Coronary artery (tissue), 2 donors: ENCODE measurements at places on chromosomes 11 and 22.

GRCh38 chr11:93100211-93100610 is 97.6 kb downstream of the SLC36A4 start:
- DNase-seq = no peak

DNA sequence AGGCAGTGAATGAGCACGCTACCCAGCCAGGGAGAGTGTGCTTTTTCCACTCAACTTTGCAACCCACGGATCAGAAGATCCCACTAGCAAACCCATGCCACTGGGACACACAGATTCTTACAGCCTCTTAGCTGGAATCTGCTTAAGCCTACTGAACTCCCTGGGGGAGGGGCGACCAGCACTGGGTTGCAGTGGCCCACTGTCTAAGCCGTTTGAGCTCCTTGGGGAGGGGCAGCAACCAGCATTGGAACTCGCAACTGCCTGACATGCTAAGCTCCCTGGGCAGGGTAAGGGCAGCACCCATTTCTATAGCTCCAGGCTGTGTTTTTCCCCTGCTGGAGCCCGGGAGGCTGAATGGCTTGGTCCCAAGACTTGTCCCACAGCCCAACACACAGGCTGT is 99.6 kb downstream of the FAM168A start:
- DNase-seq = no peak

- DNase-seq = no peak
These were observed 310.2 kb upstream of the ZC3H12C start for GRCh38 chr11:109783014-109783413.

- no peak for DNase-seq
These were observed 24.8 kb downstream of the RNF169 start for GRCh38 chr11:74773476-74773875.

GRCh38 chr11:125180413-125181305 is 16.1 kb downstream of the PKNOX2 start:
- DNase-seq = no peak

- DNase-seq = no peak
These were observed 201.8 kb upstream of the LARGE1 start for GRCh38 chr22:34122042-34122441.

DNA sequence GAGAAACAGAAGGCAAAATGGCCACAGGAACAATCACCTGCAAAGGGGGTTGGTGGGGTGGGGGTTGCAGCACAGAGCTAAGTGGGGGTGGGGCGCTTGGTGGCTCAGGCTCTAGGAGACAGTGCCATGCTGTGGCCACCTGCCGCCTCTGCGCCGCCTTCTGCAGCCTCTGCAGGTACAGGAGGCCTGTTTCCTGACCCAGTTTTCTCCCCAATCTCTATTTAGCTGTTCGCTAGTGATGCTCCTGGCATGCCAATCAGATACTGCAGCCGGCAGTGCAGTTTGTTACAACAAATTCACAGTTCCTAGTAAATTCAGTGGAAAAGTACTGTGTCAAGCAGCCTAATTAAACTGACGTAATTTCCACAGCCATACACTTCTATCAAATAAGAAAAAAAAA is 106.4 kb downstream of the SERGEF start:
- DNase-seq = no peak

- DNase-seq = peak; percentile 85
These were observed 122.6 kb upstream of the SORL1-AS1 start for GRCh38 chr11:121575250-121575962.

DNA sequence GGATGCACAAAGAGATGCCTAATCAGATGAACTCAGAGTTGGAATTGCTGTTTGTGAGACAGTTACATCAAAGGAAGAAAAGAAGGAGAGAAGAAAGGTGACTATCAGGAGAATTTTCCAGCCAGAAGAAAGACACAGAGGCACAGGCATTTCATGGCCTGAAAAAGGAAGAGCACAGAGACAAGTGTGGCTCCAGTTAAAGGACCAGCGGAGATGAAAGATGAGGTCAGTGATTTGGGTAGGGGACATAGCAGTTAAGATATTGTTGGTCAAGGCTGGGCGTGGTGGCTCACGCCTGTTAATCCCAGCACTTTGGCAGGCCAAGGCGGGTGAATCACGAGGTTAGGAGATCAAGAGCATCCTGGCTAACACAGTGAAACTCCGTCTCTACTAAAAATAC is 3.4 kb upstream of the ZNF280A start:
- DNase-seq = no peak

- DNase-seq = no peak
These were observed 150.8 kb upstream of the RAG2 start for GRCh38 chr11:36748836-36749235.

DNA sequence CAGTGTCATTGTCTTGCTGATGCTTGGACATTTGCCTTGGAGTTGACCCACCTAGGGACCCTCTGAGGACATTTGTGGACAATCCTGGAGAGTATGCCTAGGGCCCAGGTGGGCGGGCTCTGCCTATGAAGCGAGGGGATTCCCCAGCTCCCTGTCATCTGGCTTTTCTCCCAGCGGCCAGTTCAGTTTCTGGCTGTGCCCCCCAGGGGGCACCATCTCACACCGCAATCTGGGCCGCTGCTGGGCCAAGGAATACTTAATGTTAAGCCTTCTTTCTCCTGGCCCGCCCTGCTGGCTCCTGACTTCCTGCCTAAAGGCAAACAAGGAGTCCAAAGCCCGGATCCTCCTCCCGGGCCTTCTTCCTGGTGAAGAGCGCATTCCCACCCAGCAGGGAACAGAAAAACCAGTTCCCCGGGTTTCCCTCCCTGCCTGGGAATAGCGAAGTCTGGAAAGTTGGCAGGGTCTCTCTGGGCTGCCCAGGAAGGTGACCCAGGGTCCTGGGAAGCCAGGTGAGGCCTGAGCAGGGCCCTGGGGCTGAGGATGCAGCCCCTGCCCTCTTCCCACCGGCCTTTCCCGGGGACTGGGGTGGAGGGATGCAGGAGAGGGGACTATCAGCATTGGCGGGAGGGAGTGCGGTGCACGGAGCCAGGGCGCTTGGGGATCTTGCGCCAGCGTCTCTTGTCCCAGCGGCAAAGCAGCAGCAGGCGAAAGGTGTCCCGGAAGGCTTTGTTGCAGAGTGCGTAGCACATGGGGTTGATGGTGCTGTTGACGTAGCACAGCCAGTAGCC is 11.9 kb downstream of the CHRM1 start:
- no peak for DNase-seq

GRCh38 chr22:30574095-30574981 is at the start of gene GAL3ST1:
GAL3ST1 (minus strand) TSS chr22:30574665; CDS start chr22:30557392, 17,273 bp downstream.
- DNase-seq = no peak

GRCh38 chr11:36405585-36406367 is 104.3 kb downstream of the TRAF6 start:
- no peak for DNase-seq

DNA sequence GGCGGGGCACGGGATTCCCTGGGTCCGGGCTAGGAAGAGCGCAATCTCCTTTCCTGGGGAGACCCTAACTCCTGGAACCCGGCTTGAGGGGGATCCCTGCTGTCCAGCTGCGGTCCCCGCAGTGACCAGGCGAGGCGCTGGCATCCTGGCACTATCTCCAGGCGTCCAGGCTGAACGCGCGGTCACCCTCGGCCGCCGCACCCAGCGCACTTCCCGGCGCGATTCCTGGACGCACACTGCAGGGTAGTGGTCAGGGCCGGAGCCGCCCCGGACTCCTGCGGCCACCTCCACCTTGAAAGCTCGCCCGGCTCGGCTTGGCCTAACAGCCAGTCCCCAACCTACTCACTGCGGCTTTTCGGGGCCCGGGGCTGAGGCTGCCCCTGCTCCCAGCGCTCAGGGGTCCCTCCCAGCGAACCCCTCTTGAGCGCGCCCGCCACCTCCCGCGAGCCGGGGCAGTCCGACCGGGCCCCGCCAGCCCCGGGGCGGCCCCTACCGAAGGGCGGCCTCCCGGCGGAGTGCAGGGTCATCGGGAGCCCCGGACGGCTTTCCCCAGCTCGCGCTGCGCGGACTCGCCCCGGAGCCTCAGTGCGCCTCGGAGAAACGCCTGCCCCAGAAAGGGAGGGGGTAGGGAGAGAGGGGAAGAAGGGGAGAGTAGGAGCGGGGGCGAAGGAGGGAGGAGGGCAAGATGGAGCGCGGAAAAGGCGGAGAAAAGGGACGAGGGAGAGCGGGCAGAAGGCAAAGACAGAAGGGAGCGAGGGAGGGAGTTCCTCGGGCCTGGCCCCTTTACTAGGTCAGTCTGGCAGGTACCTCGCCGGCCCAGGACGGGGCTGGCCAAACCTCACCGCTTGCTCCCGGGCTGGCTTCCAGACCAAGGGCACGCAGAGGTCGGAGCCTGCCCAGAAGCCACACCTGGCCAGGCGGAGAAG is 1.0 kb downstream of the POU2AF3 start:
- DNase-seq = no peak

GRCh38 chr11:35947437-35947836 is 3.6 kb downstream of the LDLRAD3 start:
- DNase-seq = no peak

DNA sequence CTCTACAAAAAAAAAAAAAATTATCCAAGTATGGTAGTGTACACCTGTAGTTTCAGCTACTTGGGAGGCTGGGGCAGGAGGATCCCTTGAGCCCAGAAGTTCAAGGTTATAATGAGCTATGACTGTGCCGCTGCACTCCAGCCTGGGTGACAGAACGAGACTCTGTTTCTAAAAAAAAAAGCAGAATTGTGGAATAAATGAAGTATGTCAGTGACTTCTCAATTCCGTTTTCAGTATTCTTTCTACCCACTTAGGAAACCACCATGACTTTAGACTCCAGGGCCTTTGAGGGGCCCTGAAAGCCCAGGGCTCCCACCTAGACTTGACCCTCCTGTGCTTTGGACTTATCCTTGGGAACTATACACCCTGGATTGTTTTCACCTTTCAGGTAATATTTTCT is 6.5 kb upstream of the NUP160 start:
- no peak for DNase-seq

DNA sequence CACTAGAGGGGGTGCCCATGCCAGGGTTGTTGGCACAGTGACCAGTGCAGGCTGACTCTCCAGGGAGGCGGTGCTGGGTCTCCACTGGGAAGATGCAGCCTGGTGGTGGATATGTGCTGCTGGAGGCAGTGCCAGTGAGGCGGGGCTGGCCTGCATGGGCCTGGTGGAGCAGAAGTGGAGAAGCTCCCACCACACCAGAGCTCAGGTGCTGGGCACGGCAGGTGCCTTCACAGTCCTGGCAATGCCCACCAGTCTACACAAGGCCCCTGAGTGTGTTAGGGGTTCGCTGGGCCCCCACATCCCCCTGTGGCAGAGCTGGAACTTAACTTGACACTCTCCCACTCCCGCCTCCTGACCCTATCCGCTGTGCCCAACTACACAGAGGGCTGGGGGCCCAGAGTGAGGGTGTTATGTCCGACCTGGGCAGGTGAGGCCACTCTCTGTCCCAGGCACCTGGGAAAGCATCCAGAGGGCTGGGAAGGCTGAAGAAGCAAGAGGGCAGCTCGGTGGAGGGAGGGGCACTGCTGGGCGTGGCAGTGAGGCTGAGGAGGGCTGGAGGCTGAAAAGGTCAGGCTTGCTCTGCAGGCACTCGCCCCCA is 102.4 kb upstream of the B3GAT1 start:
- DNase-seq = no peak
